ENCODE measurements at places on chromosomes 6 and 20. TPM values are rescaled to one million over a fixed set of nuclear protein-coding genes. Genes with fewer than 3 reads are reported as not detected.

Gene LY6G6C
- not detected for total RNA-seq

Gene ZC3H12D
- 0.15 TPM for total RNA-seq

Gene HSPA1L
- total RNA-seq, result 1.5 TPM

Gene RFX6
- not detected for total RNA-seq

Gene CRIP3
- not detected for total RNA-seq
